ENCODE measurements at places on chromosomes 16 and 17.

- no peak for DNase-seq
These were observed 11.5 kb downstream of the TAC4 start for GRCh38 chr17:49836111-49837030.

GRCh38 chr16:57147381-57148221 lies 38.2 kb downstream of the PSME3IP1 start:
- DNase-seq = no peak

DNA sequence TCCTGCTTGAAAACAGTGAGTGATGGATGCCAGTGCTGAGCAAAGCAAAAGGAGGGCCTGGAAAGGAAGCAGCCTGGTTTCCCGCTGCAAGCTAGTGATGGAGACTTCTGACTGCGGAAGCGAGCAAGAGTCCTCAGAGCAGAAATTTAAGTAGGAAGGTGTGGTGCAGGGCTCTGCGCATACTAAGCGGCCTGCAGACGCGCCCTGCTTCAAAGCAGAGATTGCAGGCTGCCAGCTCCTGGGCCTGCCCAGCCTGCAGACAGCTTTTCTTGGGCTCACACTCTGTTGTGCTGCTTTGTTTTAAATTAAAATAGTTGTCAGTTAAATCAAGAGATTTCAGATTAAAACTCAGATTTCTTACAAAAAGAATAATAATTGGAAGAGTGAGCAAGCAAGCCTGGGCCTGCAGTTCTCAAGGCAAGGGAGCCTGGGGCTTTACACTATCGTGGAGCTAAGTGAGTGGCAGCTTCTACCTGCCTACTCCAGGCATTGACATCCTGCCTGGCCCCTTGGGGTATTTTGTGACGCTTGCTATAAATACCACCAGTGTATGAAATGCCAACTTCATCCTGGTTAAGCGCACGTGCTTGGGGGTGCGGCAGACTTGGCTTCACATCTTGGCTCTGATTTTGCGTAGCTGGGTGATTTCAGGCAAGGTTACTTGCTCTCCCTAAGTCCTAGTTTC lies 237.3 kb downstream of the XYLT1 start:
- DNase-seq = no peak

GRCh38 chr17:19727501-19728078 lies 11.2 kb upstream of the SLC47A2 start:
- no peak for DNase-seq

GRCh38 chr16:15952265-15952711 lies 2.9 kb downstream of the ABCC1 start:
- no peak for DNase-seq

- no peak for DNase-seq
These were observed 7.0 kb downstream of the IL34 start for GRCh38 chr16:70653406-70653805.

Measured in activated CD4-positive, CD25-positive, alpha-beta regulatory T cell treated with anti-CD3 and anti-CD28 coated beads, Interleukin-2, amount 50 U/mL, for 72 hours (primary cell).